Kidney tubule cell (primary cell): ENCODE measurements at places on chromosomes 4 and X.

DNA sequence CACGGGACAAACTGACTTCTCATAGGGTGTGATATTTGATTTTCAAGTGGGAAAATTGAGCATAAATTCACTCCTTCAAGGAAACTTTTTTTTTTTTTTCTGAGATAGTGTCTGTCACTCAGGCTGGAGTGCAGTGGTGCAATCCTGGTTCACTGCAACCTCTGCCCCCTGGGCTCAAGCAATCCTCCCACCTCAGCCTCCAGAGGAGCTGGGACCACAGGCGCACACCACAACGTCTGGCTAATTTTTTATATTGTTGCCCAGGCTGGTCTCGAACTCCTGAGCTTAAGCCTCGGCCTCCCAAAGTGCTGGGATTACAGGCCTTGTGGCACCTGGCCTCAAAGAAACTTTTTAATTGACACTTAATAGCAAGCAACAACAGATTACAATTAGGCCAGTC is 13.8 kb downstream of the CLDN34 start:
- no peak for DNase-seq

GRCh38 chr4:168384437-168385141 is 66.0 kb upstream of the DDX60 start:
- peak; percentile 43 for DNase-seq

- no peak for DNase-seq
Measured at GRCh38 chr4:159197260-159197884, 94.5 kb downstream of the RAPGEF2 start.

GRCh38 chr4:178953447-178954120 is 1511.3 kb upstream of the AGA start:
- no peak for DNase-seq

- no peak for DNase-seq
Measured at GRCh38 chr4:26116057-26116456, 202.0 kb downstream of the SMIM20 start.

DNA sequence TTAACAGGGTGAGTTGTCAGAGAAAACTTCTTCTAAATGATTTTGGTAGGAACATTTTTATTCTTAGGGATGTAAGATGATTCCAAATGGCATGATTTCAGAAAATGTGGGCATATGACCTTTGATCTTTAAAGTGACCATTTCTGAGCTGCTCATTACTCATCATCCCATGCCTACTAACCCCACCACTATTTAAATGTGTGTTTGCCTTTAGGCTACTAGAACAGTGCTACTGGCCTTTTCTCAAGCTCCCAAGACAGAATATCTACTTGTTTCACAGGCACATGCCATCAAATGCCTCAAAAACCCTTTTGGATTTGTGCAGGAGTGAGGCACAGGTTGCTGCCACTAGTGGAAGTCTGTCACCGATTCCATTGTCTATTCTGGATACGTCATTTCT is 428.2 kb downstream of the ADAM29 start:
- peak; percentile 13 for DNase-seq

- no peak for DNase-seq
Measured at GRCh38 chrX:133213117-133213516, 5.0 kb downstream of the TFDP3 start.
